Central memory CD8-positive, alpha-beta T cell (primary cell): ENCODE measurements at places on chromosomes 13 and 19.

DNA sequence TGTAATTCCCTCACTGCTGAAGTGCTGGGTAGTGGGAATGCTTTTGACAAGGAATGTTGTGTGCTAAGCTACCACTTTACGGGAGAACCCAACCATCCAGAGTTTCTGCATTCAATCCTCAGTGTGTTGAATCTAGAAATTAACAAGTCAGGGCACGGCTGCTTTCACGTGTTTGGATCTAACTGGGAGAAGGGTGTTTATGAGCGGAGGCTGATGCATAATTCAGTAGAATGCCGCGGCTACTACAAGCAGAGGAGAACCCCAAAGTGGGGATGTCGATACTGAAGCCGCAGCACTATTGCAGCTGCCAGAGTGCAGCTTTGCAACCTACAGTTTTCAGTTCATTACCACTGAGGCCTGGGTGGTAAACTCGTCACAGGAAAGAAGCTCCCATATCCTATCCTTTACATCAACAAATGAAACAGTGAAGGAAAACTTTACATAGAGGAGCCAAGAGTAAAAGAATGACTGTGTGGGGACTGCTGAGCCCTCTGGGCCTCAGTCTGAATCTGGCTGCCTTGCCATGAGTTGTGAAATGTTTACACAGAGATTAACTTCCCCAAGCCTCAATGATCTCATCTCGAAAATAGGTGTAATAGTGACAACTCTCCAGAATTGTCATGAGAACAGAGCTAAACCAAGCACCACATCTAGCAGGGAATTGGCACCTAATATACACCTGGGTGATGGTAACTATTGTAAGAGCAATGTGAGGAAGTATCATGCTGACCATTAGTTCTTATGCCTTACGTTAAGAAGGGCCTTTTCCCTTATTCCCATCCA lies 531.7 kb downstream of the MYO16 start:
- DNase-seq: no peak

DNA sequence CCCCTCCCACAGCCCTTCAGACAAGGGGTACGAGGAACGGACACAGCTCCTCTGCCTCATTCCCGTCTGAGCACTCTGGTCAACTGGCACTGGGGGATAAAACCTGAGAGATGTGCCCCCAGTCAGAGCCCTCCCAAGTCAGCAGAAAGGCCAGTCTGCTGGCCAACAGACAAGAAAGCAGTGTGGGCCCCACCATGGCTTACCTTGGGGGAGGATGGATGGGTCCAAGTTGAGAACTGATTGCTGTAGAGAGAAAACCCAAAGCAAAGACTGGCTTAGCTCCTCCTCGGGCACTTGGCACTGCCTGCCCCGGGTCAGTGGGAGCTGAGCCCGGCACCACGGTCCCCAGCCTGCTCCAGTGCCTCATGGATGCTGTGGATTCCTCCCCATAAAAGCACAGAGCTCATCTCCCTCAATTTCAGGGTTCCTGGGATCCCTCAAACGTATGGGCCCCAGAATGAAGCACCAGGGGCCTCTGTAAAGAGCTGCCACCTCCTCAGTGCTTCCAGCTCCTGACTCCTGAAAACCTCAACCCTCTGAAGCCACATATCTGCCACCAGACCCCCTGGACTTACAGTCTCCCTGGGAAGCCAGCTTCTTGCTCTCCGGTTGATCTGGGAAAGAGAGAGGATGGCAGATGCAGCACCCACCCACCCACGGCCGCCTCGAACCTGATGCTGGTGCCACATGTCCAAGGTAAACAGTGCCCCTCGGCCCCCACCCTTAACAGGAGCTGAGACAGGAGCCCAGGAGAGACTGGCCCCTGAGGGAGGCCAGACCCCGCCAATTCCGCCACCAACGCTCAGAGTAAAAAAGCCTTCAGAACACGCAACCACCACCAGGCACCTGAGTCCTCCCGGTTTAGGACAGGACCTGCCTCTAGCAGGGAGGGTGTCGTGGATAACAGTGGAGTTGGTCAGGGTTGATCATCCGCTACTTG lies 3.3 kb downstream of the KHSRP start:
- no peak for DNase-seq

GRCh38 chr13:39676315-39676876 lies 20.9 kb downstream of the COG6 start:
- no peak for DNase-seq

DNA sequence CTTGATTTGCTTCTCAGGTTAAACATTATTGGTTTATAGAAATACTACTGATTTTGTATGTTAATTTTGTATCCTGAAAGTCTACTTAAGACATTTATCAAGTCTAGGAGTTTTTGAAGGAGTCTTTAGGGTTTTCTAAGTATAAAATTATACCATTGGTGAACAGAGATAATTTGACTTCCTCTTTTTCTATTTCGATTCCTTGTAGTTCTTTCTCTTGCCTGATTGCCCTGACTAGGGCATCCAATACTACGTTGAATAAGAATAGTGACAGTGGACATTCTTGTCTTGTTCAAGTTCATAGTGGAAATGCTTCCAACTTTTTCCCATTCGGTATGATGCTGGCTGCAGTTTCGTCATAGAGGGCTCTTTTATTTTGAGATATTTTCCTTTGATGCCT lies 807.5 kb upstream of the SLC10A2 start:
- DNase-seq: no peak

DNA sequence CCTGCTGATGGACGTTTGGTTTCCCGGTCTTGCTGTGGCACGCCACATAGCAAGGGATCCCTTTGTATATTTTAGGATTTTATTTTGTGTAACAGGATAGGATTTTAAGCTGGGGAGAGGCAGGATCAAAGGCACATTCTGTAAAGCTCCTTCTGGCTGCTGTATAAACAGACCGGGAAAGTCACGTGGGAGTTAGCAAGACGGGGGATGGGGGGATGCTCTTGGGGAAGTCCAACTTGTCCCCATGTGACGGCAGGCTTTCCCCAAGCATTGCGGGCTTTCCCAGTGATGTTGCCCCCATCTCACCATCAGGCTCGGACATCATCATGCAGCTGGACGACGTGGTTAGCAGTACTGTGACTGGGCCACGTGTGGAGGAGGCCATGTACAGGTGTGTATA lies 5.8 kb downstream of the QTRT1 start:
- no peak for DNase-seq

- no peak for DNase-seq
Measured at GRCh38 chr13:113403255-113404104, 39.5 kb upstream of the GRTP1 start.

GRCh38 chr13:48783181-48783630 lies 129.5 kb downstream of the CYSLTR2 start:
- no peak for DNase-seq

GRCh38 chr19:10712754-10713153 lies 5.1 kb upstream of the DNM2 start:
- DNase-seq: no peak

- DNase-seq: no peak
Measured at GRCh38 chr19:47853003-47853402, 6.0 kb upstream of the TPRX2 start.

DNA sequence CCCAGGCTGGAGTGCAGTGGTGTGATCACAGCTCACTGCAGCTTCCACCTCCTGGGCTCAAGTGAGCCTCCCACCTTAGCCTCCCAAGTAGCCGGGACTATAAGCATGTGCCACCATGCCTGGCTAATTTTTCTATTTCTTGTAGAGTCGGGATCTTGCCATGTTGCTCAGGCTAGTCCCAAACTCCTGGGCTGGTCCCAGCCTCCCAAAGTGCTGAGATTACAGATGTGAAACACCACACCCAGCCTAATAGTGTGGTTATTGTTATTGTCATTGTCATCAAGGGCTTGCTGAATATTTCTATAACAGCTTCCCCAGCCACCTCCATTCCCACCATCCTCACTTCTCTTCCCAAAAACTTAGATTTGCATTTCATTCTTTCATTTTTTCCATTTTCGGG lies 2.8 kb downstream of the OR2Z1 start:
- DNase-seq: no peak

GRCh38 chr19:41701401-41702075 lies 6.9 kb upstream of the CEACAM5 start:
- DNase-seq: no peak

DNA sequence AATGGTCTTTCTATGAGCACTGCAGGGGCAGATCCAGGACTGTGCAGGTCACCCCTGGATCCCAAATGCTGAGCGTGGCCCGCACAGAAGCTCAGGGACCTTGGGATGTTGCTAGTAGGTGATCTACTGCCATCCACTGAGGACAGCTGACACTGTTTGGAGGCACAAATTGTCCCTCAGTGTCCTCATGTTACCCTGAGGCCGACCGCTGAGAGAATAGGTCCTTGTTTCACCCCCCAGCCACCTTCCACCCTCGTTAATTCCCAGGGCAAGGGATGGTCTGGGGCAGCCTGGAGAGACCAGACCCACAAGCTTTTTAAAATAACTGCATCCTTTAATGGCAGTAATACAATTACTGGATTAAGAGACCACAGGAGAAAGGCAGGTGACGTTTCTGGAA lies 15.4 kb upstream of the TMEM160 start:
- DNase-seq: no peak

- DNase-seq: no peak
Measured at GRCh38 chr13:107332188-107332587, 764.3 kb upstream of the ARGLU1 start.

GRCh38 chr19:47587295-47587694 lies 14.3 kb upstream of the ZNF541 start:
- DNase-seq: no peak

DNA sequence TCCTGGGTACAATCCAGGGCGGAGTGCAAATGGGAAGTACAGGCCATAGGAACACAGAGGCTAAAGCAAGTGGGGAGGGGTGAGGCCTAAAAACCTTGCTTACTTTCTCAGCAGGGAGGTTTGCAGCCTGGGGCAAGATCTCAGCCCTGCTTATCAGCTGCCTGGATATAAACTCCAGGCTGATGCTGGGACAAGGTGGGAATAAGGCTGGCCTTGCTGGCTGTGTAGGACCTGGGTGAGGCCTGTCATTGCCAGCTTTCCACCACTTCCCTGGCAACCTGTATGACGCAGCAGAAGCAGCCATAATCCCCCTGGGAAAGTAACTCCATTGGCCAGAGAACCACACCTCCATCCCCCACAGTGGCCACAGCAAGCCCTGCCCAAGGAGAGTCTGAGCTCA lies 279.1 kb upstream of the ATXN8OS start:
- DNase-seq: no peak

GRCh38 chr19:19782783-19783182 lies 38.8 kb downstream of the ZNF506 start:
- no peak for DNase-seq

GRCh38 chr19:47272448-47273312 lies 2.0 kb upstream of the INAFM1 start:
- DNase-seq: no peak

- no peak for DNase-seq
Measured at GRCh38 chr13:108289819-108290218, 20.3 kb downstream of the TNFSF13B start.

DNA sequence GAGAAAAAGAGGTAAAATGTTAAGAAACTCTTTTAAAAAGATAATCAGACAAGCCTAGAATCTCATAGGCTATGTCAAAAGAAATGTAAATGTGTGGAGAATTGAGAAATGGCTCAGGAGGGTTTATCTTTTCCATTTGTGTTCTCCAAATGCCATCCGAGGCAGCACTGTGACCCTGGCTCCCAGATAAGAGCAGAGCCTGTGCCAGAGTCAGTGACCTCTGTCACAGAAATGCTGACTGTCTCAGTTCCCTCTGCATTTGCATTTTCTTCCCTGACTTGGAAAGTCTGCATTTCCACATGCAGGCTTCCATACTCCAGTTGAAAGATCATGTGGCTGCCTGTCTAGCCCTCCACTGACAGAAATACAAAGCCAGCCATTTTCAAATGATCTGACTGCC lies 42.0 kb downstream of the SERTM1 start:
- DNase-seq: no peak

DNA sequence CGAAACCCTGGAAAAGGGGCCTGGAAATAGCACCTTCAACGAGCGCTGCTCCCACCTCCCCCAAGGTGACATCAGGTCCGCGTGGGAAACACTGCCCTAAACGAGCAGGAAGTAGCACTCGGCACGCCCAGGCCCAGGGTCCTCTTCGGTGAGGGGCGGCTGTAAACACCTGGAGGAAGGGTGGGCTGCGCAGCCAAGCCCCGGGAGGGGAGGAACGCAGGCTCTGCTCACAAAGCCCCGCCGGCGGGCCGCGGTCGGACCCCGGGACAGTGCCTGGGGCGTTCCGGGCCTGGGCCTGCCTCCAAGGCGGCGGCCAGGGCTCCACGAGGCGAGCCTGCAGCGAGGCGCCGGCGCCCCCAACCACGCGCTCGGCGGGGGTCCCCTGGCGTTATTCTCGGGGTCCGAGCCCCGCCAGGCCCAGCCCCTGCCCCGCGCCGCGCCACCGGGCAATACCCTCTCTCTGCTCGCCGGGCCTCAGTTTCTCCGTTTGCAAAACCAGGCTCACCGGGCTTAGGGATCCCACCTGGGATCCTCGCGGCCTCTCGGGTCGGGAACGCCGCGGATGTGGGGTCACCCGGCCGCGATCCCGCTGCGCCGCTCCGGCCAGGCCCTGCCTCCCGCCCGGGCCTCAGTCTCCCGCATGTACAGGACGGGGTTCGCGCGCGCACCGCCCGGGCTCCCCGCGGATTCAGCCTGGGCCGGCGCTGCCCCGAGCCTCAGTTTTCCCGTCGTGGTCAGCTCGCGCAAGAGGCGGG lies 630 bp downstream of the RNF126 start:
- peak; percentile 58 for DNase-seq

DNA sequence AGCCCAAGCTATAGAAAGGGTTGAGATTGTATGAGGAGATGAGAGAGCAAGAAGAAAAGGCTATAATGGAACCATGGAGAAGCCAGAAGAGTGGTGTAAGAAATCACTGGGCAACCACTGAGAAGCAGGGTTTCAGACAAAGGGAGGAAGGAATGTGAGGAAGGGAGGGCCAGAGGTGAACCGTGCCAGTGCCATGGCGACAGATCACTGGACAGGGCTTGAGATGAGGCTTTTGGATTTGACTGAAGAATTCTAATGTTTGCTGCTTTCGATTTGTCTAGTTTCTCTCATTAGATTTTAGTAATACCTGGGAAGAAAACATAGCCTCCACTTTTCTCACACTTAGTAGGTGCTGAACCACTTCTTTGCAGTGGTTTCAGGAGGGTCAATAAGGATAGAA lies 6.3 kb upstream of the GPR183 start:
- no peak for DNase-seq

DNA sequence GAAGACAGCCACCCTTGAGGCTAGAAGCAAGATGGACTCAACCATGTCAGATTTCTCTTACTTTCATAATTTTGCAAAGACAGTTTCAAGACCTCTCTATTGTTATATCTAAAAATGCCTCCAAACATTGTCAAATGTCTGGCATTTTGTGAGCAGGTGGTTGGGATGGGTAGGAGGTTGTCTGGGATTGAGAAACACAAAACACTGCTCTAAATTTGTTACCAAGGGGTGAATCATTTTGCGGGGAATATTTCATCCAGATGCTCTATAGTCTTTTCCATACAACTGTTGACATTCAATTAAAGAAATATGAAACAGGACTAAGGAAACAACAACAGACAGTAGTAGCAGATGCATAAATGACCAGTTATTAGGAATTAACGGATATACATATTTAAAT lies 208.2 kb downstream of the ITGBL1 start:
- no peak for DNase-seq
